LNCaP clone FGC (cell line): ENCODE measurements at places on chromosomes 12 and 14.
A peak's percentile ranks its signal among the peaks of the same experiment; 100 is the strongest.

DNA sequence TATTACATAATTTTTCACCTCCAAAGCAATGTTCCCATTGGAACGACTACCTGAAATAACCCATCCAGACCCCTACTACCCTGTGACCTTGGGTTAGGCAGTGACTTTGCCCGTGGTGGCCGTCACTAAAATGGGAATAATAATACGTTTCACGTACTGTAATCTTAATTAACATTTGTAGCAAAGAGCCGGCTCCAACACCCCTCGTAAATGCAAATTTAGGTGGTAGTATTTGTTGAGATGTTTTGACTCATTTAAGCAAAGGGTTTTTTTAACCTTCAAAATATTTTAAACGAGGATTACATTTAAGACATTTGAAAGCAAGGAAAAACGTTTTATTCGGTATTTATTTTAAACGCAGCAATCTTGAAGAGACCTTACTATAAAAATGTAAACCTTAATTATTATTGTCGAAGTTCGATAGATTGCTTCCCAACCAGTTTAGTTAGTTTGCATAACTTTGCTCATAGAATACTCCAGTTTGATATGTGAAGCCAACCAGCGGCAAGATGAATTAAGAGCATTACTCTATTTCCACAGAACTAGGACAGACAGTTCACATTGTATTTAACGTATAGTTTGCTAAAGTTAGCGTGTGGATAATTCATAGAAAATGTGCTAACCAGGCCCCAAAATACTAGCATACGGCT lies 1.4 kb upstream of the ARID2 start:
- DNase-seq: no peak

- no peak for DNase-seq
Measured at GRCh38 chr12:97650242-97650641, 187.6 kb downstream of the RMST start.

GRCh38 chr12:66725031-66725430 lies 46.2 kb upstream of the GRIP1 start:
- DNase-seq: no peak

DNA sequence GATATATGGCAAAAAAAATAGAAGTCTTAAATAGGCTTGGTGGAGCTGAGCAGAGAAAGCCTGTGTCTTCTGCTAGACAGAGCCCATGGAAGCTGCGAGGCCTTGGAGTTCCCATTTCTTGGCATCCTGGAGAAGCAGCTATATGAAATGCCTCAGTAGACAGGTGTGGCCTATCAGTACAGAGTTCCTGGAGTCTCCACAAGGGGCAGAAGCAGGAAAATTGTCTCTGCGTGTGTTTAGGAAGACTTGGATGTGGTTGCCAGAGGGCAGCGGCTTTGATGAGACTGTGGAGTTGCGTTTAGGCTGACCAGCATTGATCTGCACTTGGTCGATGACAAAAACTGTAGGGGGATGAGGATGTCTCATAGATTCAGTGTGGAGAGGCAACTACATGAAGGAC lies 334.5 kb upstream of the SEL1L start:
- no peak for DNase-seq

- DNase-seq: no peak
Measured at GRCh38 chr14:84937449-84937848, 592.5 kb upstream of the FLRT2 start.

DNA sequence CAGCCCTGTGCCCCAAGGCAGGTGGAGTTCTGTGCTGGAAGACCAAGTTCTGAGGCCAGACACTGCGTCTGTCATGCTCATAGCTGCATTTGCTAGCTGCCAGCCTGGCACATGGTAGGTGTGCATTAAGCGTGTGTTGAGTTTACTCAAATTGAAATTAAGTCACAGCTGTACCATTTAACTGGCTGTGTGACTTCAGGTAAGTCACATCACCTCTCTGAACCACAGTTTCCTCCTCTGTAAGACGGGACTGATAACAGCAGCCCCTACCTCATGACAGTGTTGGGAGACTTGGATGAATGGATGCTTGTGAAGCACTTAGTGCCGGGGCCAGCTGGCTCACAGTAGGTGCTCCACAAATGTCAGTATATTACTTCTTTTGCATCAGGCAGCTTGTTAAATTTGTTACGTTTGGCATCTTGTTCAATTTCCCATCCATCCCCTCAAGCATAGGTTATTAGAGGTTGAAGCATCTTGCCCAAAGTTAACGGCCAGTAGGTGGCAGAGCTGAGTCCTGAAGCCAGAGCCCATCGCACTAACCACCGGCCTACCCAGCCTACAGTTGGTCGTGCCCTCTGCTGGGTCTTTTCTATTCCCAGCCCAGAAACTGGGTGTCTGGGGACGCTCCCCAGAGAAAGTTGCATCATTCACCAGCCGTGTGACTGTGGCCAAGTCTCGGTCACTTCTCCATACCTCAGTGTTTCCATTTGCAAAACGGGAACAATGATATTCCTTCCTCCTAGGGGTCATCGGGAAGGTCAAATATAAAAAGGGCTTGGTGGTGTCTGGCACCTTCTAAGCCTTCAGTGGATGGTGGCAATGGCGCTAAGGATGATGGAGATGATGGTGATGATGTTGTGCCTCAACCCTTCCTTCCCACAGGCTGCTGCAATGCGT lies 4.5 kb downstream of the DAO start:
- DNase-seq: peak; percentile 2

DNA sequence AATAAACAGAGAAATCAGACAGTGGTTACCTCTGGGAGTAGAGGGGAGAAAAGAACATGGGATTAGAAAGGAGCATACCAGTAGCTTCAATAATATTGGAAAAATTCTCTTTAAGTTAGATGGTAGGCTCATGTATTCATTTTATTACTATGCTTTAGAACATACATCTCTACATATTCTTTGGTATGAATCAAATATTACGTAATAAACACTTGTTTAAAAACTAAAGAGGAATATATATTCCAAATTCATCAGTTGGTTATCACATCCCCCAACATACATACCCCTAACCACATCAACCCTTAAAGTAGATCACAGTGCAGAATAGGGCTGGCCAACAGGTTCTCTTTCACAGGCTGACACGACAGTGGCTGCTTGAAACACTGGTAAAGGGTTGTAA lies 5.6 kb downstream of the RPAP3 start:
- DNase-seq: no peak

GRCh38 chr12:20039562-20039961 lies 328.8 kb upstream of the PDE3A start:
- DNase-seq: no peak

- peak; percentile 78 for DNase-seq
Measured at GRCh38 chr14:71021347-71022011, 114.2 kb downstream of the PCNX1 start.

GRCh38 chr12:3135522-3136461 lies 58.6 kb downstream of the TSPAN9 start:
- DNase-seq: peak; percentile 43

GRCh38 chr14:89201645-89202044 lies 215.4 kb downstream of the FOXN3 start:
- no peak for DNase-seq

DNA sequence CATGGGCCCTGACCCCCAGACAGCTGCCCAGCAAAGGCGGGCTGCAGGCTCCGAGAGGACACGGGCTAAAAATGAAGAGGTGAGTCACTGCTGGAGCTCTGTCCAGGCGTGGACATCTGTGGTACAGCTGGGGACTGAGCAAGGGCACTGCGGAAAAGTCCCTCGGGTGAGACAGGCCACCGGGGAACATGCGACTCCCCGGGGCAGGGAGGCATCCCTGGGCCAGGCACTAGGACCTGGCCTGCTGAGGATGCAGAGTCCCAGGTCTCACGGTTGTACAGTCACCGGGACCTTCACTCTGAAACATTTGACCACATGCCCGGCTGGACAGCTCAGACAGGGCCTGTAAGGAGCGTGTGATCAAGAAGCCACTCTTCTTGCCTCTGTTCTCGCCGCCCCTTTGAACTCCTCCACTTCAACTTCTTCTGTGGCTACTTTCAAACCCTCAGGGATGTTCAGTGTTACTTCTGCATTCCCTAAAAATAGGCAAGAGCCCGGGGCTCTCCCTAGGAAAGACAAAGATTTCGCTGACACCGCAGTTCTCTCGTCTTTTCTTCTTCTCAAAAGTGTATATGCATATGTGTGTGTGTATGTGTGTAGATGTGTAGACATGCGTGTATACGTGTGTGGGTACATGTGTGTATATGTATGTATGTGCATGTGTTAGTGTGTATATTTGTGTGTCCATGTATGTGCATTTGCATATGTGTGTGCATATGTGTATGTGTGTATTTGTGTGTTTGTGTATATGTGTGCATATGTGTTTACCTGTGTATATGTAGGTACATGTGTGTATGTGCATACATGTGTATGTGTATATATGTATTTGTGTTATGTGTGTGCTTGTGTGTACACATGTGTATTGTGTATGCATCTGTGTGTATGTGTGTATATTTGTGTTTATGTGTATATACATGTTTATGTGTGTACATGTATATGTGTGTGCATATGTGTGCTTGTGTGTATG lies 5.0 kb upstream of the RFLNA start:
- DNase-seq: no peak

DNA sequence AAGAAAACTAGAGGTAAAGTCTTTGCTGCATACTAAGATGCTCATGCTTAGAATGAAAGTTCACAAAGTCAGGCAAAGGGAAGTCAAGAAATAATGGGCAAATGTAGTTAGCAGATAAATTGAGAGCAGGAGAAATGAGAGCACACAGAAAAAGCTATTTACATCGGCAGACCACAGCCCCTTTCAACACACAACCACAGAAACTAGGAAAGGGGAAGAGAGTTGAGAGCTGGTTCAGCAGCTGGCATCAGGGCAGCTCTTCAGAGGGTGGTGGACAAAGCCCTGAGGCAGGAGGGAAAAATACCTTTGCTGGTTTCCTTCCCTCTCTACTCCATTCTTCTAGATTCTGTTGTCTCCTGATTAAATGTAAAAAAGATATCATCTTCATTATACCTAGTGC lies 95.4 kb upstream of the ANO4 start:
- no peak for DNase-seq

DNA sequence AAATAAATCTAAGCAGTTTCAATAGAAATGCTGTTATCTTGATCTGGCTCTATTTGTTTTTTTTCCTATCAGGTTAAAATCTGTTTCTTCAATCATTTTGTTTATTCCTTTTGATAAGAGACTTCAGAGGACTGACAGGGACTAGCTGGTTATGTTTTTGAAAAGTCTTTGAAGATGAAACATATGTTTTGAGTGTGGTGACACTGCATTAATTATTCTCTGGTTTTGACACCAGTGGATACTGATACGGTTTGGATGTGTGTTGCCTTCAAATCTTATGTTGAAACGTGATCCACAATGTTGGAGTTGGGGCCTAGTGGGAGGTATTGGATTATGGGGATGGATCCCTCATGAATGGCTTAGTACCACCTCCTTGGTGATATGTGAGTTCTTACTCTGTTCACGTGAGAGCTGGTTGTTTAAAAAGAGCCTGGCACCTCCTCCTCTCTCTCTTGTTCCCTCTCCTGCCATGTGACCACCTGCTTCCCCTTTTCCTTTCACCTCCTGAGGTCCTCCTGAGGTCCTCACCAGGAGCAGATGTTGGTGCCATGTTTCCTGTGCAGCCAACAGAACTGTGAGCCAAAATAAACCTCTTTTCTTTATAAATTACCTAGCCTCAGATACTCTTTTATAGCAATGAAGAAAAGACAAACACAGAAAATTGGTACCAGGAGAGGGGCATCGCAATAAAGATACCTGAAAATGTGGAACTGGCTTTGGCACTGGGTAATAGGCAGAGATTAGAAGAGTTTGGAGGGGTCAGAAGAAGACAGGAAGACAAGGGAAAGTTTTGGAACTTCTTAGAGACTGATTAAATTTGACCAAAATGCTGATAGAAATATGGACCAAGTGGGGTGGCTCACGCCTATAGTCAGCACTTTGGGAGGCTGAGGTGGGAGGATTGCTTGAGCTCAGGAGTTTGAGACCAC lies 23.0 kb downstream of the RASSF3 start:
- DNase-seq: no peak

DNA sequence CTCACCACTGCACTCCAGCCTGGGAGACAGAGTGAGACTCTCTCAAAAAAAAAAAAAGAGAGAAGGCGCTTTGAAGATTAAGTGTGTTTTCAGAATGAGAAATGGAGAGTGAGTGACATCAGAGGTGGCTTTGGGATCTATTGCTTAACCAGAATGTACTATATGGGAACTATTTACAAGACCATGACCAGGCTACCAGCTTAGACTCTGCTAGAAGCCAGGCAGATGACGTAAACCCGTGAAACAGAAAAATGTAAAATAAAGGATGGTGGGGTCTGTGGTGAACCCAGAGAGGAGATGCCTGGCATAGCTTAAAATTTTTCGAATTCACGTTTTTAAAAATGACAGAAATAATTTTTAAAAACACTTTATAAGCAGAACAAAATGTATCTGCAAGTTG lies 82.0 kb downstream of the IFT43 start:
- DNase-seq: no peak

DNA sequence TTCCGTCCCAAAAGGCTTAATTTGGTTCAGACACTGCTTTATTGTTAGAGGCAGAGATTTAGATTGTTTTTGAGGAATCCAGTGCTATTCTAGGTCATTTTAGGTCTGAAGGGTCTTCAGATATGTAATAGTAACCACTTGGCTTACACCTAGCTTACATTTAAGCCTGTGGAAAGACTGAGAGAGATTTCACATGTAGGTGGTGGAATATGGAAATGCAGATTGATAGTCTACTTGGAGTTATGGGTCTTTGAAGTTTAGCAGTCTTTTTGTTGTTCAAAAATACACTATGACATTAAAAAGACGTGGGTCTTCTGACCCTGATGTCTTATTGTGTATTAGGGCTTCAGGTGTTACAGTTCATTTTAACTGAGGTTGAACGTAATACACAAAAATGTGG lies 51.4 kb upstream of the CCT2 start:
- no peak for DNase-seq

- no peak for DNase-seq
Measured at GRCh38 chr14:88199882-88200281, 123.2 kb downstream of the KCNK10 start.

- no peak for DNase-seq
Measured at GRCh38 chr12:102753802-102754201, 163.2 kb downstream of the PAH start.

DNA sequence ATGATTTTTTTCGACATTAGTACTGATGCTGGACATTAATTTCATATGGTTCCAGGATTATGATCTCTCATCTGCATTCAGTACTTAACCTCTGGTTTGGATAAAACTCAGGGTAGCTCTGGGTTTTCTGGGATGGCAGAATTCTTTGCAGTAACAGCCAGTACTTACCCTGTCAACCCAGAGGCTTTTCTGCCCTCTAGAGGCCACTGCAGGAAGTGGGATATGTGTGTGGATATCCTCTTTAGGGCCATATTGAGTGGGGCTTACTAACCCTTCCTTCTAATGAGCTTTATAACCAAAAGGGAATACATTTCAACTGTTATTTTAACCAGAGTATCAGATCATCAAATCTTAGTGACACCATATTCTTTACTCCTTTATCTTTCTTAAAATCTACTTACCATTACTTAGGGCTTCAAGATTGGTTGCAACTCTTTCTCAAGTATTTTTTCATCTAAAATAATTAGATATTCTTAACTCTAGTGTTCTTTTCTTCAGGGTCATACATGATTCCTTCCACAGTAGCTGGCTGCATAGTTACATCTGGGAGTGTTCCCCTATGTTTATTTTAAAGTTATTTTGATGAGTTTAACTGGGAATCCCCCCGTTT lies 488.0 kb upstream of the STXBP6 start:
- peak; percentile 26 for DNase-seq
